ENCODE measurements at places on chromosomes 16 and 17.

DNA sequence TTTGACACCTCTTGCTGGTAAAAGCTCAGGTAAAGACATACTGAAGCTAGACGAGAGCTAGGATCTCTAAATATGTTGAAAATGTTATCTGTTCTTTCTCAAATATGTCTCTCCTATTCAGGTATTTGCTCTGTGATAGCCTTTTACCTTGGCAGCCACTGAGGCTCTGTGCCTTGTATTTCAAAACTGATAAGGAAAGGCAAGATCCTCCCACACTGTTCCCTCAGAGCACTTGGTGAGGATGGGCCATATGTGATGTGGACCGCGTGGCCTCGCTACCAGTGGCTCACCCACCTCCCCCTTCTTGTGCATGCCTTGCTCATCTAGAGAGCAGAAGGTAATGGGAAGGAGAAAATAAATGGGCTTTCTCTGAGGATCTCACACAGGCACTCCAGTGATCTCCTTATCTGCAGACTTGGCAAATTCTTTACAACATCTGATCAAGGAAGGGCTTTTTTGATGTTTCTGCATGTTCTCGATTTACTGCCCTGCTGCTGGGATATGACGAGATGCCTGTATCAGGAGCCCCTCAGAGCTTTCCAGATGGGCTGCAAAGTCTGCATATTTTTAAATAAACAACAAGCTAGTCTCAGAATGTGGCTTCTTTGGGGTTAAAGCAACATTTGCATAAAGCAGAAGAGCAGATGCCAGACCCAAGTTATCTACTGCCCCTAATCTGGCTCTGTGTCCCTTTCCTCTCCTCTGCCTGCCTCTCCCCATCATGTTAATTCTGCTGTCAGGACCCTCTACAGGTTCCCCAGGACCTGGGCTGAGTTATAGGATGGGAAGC lies 16.9 kb downstream of the HOXB1 start:
- no peak for DNase-seq

GRCh38 chr17:4596636-4597380 lies 12.5 kb downstream of the SMTNL2 start:
- no peak for DNase-seq

DNA sequence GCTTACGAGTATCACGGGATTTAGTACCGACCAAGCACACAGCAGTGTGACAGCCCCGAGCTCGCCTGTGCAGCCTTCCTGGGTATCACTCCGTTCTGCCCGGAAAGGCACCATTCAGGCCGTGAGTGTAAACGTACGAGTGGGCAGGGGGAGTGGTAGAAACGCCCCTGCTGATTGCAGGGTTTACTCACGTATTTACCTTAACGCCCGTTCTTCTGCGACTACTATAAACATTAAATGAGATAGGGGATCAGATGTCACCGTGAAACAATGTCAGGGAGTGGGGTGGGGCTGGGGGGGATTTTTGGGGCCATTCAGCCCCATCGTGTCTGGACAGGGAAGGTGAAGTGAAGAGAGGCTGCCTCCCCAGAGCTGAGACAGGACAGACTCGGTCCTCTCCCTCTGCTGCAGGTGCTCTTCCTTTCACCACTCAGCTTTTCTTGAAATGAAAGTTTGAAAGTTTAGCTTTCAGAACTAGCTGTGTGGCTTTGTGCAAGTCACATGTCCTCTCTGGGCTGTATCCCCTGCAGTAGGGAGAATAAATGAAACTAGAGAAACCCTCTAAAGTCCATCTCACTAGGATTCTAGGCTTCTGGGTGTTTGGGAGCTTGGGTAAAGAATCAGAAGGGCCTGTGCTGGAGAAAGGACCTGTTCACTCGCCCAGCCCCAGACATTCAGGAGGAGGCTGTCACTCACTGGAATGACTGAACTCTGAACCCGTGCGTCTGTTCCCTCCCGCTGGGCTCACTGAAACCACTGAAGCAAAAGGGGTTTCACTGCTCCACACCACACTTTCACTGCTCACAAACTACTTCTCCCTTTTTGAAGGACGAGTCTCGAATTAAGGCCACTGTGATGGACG lies 66.7 kb downstream of the RPA1 start:
- no peak for DNase-seq

GRCh38 chr17:75400326-75400939 lies 5.0 kb downstream of the GRB2 start:
- DNase-seq = peak; percentile 67

DNA sequence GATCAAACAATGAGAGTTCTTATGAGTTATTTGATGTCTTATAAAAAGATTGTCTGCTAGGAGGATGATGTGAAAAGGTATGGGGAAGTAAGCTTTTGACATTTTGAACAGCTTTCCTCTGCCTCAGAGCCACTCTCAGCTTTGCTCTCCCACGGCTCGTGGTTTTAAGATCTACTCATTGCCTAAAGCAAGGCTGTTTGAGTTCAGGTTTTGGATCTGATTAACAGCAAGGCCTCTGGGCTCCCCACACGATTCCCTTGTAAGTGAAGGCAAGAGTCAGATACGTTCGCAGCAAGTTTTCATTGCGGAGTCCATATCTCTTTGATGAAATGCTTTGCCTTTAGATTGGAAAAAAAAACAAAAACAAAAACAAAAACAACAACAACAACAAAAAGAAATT lies 515.0 kb upstream of the SALL1 start:
- no peak for DNase-seq

- no peak for DNase-seq
Observed at GRCh38 chr17:19344311-19345066, 18.0 kb downstream of the B9D1 start.

- peak; percentile 47 for DNase-seq
Observed at GRCh38 chr17:50266384-50267073, 7.7 kb upstream of the TMEM92 start.

DNA sequence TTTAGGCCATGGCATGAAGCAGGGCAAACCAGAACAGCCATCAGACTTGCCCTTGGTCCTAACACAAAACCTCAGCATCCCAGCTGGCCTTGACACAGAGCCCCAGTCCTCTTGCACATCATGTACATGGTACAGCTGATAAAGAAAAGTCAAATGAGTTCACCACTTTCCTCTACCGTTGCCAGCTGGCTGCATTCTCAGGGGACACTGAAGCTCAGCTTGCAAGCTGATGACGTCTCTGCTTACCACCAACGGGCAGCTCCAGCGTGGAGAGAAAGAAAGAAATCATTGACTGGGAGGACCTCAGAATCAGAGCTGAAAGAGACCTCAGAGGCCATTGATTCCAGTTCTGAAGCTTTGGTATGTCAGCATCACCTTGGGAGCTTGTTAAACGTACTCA lies 80.7 kb upstream of the CES5A start:
- no peak for DNase-seq

DNA sequence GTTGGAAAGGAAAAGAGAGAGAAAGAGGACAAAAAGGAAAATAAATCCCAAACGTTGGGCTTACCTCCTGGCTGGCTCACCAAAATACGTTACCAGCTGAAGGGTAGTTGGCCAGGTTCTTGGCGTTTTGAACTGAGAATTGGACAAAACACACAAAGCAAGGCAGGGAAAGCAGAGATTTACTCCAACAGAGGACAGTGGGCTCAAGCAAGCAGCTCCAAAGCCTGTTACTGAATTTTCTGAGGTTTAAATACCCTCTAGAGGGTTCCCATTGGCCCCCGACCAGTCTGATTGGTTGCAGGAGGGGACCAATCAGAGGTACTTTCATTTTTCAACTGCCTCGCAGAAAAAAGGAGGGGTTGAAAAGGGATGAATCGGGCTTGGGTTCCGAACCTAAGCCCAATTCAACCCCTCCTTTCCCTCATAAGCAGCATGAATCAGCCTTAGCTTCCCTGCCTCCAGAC lies 55.6 kb upstream of the ALOX12 start:
- no peak for DNase-seq

GRCh38 chr17:56880571-56880970 lies 33.3 kb downstream of the TRIM25 start:
- no peak for DNase-seq

All from kidney tubule cell (primary cell).